ENCODE measurements at places on chromosomes 3 and 15.

DNA sequence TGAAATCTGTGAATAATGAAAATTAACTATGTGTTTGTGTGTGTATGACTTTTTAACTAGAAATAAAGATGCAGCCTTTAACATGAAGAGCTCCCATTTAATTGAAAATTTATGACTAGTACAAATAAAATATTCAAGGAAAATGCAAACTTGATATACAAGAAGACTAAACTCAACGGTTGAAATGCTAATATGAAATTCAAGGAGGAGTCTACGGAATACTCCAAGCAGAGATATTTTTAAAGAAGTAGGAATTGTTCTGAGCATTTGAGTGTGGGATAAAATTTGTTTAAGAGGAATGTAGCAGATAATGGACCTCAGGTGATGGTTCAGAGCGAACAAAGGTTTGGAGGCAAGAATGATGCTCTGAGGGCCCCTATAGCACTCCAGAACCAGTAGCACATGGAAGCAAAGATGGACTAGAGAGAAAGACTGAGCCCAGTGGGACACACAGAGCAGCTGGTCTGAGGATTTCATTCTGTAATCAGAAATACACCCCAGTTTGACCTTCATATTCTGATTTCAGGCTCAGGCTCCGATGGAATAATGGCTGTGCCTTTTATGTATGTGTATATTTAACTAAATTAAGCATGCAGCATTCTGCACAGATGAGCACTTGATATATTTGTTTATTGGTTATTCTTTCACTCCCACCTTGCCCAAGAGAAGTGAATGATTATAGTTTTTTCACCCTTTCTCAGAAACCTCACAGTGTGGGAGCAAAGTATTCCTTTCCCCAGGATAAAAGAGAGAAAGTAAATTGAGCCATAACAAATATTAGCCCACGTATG is 227.1 kb downstream of the ZPLD1 start:
- no peak for DNase-seq

GRCh38 chr3:49519916-49520385 is 34.3 kb upstream of the BSN start:
- DNase-seq: no peak

DNA sequence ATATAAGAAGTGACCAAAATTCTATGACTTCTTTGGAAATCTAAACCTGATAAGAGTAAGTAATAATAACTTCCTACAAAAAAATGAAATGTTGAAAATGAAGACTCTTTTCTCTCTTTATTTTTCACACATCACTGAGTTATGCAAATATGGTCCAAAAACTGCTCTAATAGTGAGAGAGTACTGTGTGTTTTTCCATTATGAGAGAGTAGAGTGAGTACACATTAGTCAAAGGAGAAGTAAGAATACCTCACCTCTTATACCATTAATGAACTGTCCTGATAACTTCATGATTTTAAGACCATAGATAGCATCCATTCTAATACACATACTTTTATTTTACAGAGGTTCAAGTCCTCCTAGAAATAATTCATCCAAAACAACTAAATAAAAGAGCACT is 1310.2 kb downstream of the SI start:
- DNase-seq: no peak

- DNase-seq: no peak
These were observed 200.7 kb downstream of the UBE3A start for GRCh38 chr15:25238126-25238525.

- no peak for DNase-seq
These were observed 190.7 kb downstream of the ZIC4 start for GRCh38 chr3:147215660-147216059.

DNA sequence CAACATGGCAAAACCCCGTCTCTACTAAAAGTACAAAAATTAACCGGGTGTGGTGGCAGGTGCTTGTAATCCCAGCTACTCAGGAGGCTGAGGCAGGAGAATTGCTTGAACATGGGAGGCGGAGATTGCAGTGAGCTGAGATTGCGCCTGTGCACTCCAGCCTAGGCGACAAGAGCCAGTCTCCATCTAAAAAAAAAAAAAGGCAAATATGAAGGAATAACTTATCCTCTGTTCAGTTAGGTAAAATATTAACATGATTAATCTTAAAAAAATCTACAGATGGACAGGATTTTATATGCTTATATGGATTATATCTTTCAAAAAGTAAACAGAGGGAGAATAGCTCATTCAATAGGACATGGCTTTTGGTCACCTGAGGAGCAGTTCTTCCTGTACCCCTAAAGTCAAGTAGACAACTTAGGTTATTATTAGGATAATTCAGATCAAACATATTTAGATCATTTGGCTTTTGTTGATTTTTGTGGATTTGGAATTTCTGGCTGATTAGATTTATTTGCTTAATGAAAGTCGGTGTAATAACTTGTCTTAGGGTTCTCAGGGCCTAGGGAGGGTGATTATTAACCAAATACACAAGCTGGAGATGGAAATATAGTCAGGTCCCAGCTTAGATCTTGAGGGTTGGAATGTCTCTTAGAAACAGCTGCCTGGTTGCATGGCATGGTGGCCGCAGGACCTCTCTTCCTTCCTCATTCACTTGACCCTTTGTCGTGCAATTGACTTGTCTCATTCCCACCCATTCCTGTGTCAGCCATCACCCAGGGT is 82.1 kb upstream of the ONECUT1 start:
- DNase-seq: no peak

DNA sequence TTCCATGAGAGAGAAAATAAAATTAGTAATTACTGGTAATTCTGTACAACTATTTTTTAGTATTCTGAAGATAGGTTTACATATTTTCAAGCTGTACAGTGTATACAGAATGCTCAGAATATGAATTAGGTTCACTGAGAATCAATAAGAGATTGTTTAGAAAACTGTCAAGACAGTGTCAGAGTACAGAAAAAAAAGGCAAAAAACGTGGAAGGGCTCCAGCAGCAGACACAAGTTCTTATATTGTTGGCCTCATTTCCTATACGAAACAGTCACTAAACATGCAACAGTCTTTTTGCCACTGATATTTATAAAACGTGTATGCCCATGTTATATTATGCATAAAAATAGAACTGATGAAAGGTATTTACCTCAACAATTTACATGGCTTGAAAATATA is 103.9 kb downstream of the ISL2 start:
- DNase-seq: no peak
